ENCODE measurements at places on chromosomes 2 and 18.

DNA sequence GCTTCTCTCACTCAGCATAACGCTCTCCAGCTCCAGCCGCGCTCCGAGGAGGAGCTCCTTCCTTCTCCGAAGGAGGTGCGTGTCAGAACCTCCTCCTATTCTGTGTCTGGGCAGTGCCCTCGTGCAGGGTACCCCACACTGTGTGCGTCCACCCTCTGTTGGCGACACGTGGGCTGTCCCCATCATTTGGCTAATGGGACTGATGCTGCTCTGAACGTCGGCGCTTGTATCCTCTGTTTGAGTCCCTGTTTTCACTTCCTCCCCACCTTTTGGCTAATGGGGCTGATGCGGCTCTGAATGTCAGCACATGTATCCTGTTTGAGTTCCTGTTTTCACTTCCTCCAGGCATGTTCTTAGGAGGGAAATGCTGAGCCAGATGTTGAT, 22.2 kb downstream of the KCNG2 start:
- DNase-seq: no peak

DNA sequence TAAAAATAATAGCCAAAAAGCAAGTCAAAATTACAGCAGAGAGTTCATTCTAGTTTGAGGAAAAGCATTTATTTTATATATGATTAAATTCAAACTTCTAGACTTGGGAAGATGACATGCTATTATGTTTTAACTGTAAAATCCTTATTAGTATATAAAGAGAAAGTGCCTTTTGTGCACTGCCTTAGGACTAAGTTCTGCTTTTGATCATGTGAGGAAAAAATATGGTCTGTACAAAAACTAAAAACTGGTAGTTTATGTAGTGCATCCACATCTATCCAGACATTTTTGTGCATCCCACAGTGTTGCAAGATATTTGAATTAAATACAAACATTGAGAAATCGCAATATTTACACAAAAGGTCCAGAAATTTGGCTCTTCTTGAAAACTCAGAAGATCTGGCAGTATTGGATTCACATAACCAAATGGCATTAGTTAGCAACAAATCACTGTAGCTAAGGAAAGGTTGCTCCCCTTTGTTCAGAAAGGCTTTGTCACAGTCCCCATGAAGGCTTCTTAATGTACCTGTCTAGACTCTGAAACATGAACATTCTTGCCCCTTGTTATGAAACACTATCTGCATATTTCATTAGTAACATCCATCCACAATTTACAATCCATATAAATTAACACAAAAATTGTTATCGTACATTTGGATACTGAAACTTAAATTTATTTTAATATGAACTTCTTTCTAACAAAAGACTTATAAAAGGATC, 2.2 kb downstream of the MMADHC start:
- no peak for DNase-seq

GRCh38 chr2:106183101-106183696, 10.9 kb downstream of the UXS1 start:
- no peak for DNase-seq

- no peak for DNase-seq
Measured at GRCh38 chr2:240518981-240519380, 38.8 kb downstream of the ANKMY1 start.

DNA sequence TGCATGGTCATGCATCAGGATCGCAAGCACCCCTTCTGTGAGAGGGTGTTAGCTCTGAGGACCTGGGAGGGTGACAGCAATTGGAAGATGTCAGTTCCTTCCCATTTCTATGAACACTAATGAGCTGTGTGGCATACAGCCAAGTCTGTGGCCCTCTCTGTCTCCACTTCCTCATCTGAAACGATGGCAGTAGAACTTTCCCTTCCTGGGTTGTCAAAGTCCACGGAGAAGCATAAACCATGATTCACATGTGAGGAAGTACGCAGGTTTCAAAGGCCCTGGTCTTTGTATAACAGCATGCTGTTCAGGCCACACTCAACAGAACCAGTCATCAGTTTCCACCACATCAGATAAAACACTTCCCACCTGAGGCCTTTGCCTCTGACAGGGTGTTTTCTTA, 167.4 kb upstream of the RAB6C start:
- DNase-seq: no peak

DNA sequence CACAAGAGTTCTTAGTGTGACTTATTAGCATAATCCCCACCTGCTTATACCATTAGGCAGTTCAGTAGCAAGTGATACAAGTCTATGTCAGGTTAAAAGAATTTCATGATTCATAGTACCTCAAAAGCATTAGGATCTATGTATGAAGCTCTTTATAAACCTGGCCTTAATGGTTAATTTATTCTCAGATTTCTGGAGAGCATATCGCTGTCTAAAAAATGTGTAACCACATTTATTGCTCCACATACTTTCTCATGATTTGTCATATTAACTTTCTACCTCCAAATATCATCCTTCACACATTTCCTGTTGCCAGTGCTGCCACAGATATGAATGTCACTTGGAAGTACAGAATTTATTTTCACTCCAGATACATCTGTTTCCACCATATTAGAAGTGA, 332.8 kb upstream of the MAP2 start:
- no peak for DNase-seq

DNA sequence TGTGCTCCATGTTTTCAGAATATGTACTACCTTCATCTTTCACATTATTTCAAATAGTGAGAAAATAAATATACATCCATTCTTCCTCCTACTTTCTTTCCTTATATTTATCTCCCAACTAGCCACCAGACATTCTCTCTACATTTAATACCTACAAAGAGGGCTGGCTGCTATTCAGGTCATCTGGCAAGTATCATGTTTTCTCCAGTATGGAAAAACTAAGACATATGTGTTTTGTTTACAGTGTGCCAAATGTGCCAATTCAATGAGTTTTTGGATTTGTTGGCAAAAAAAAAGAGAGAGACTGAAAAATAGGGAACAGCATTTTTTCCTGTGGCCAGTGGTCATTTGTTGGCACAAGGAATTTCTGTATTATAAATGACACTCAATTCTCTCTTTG, 1207.3 kb downstream of the DPP10 start:
- DNase-seq: no peak

- DNase-seq: no peak
Measured at GRCh38 chr18:27277554-27277953, 92.4 kb upstream of the CHST9 start.

DNA sequence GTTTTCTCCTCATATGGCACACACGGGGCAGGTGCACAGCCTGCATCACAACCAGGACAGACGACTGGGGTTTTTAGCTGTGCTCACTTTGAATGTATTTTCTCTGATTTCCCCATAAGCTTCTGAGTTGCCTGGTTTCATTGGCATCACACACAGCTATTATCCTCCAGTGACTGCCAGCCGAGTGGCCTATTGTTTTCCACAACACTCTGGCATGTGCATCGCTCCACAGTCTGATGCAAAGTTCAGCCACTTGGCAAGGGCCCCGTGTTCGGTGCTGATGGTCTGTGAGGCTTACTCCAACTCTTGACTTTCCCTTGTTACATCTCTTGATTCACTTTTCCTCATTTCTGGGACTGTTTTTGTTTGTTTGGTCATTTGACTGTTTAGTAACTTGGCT, 593.1 kb downstream of the CBLN2 start:
- DNase-seq: no peak
